Right hindlimb (tissue), 1 donor: ENCODE measurements at places on chromosomes 5 and 9.

- DNase-seq = no peak
These were observed 676.2 kb downstream of the MAT2B start for GRCh38 chr5:164181604-164182003.

DNA sequence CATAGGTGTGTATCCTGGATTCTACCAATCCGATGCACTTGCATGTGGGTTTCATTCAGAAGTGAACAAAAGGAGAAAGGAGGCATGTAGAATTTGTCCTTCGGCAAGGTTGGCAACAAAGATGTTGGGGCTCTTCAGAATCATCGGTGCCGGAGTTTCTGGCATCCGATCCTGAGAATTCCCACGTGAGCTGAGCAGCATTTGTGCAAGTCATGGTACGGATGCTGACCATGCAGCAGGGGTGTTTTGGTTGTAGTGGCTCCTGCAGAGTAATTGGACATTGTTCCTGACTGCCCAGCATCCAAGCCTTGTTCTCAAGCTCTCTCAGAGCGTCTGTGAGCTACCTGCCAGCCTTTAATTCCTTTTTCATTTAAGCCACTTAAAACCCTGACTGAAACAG is 19.0 kb upstream of the POC5 start:
- no peak for DNase-seq

GRCh38 chr9:33884856-33885701 is 68.1 kb downstream of the UBE2R2 start:
- DNase-seq = peak; percentile 55

GRCh38 chr5:157546456-157547100 is 29.0 kb downstream of the ADAM19 start:
- DNase-seq = peak; percentile 72

- DNase-seq = no peak
These were observed 208.7 kb downstream of the BNC2 start for GRCh38 chr9:16661816-16662215.

DNA sequence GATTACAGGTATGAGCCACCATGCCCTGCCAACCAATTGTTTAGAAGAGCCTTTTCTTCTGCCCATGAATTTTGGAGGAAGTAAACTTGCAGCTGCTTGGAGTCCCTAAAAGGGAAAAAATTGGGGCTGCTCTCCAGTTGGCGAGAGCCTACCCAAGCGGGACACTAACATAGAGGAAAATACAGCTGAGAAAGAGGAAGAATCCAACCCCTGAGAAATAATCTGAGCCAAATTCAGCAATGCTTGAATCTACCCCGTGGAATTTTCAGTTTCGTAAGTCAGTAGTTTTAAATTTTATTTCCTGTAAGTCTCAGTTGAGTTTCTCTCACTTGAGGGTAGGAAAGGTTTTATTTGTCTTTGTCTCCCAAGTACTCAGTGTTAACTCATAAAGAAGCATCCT is 30.4 kb upstream of the UBTD2 start:
- DNase-seq = peak; percentile 50
